GM13976 (cell line): ENCODE measurements at places on chromosomes 4 and X.

- no peak for DNase-seq
Observed at GRCh38 chr4:13309751-13310150, 174.4 kb downstream of the RAB28 start.

DNA sequence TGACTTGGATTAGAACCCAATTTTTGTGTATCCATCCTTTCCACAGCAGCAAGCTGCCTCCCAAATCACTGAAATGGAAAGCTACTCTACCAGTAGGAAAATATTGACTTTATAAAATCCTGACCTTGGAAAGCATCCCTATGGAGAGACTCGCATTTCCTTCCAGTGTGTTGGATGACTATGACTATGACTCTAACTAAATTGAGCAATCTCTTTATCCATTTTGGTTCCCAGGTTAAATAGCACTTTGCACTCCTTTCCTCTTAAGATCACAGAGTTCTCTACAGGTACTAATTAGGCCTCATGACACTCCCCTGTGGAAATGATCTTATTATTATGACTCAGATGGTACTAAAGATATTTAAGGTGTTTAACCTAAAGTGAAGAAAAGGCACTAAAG is 431.8 kb downstream of the PPARGC1A start:
- DNase-seq = no peak

GRCh38 chrX:103571121-103571520 is 14.2 kb upstream of the TCEAL4 start:
- DNase-seq = no peak

GRCh38 chr4:70680934-70681333 is 7.4 kb upstream of the UTP3 start:
- DNase-seq = no peak
